Astrocyte (in vitro differentiated cells and primary cell): ENCODE measurements at places on chromosomes 6 and 20. TPM values are rescaled to one million over a fixed set of nuclear protein-coding genes. Genes with fewer than 3 reads are reported as not detected.

- no peaks in the 10 kb centered on the region for H3K27me3 ChIP-seq
- no peaks in the 10 kb centered on the region for H3K36me3 ChIP-seq
- no peak for DNase-seq
- no peak overlapping the region for H3K27ac ChIP-seq
- H3K4me1 ChIP-seq, result no peaks in the 10 kb centered on the region
These were observed 41.7 kb downstream of the SLC24A3 start for GRCh38 chr20:19253916-19254820.

DNA sequence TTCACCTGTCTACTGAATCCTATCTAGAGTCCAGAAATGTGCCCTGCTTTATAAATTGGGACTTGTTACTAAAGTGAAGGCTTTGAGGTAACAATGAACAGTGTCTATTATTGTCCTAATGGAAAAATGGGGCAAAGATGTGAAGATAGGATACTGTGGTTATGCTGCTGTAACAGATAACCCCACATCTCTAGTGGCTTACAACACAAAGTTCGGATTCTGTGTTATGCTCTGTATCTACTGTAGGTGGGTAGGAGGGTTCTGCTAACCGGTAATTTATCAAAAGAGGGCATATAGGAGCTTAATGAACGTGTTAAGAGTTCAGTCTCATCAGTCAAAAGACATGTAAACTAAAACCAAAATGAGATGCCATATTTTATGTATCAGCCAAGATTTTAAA is 6.2 kb downstream of the NAA20 start:
- H3K36me3 ChIP-seq, result peaks cover 18% of the 10 kb centered on the region
- no peak overlapping the region for H3K27ac ChIP-seq
- H3K4me1 ChIP-seq, result peaks cover 7% of the 10 kb centered on the region

GRCh38 chr6:41422161-41422560 is 86.8 kb downstream of the NCR2 start:
- peaks cover 9% of the 10 kb centered on the region for H3K4me1 ChIP-seq
- DNase-seq, result no peak
- peaks cover 52% of the 10 kb centered on the region for H3K27me3 ChIP-seq
- H3K36me3 ChIP-seq, result no peaks in the 10 kb centered on the region
- no peak overlapping the region for H3K27ac ChIP-seq

GRCh38 chr6:42224222-42225028 is 6.8 kb upstream of the MRPS10 start:
- peak; percentile 90 for DNase-seq
- H3K4me1 ChIP-seq, result peaks cover 28% of the 10 kb centered on the region
- peak overlapping the region; percentile 71 for H3K27ac ChIP-seq
- no peaks in the 10 kb centered on the region for H3K27me3 ChIP-seq
- H3K4me3 ChIP-seq, result no peak overlapping the region

GRCh38 chr6:88670369-88670768 is 293.0 kb downstream of the RNGTT start:
- no peaks in the 10 kb centered on the region for H3K36me3 ChIP-seq
- DNase-seq, result peak; percentile 2
- H3K4me1 ChIP-seq, result no peaks in the 10 kb centered on the region
- H3K27ac ChIP-seq, result no peak overlapping the region
- H3K4me3 ChIP-seq, result no peak overlapping the region

Gene MMS22L
- total RNA-seq, result 7.2 and 7.6 TPM in 2 replicates

Gene SLC32A1
- not detected in 2 replicates for total RNA-seq
